ENCODE measurements at places on chromosomes 2 and 18.

GRCh38 chr2:144477957-144478311 is 42.0 kb downstream of the ZEB2 start:
- no peak for DNase-seq

GRCh38 chr2:156329031-156329926 is 3.2 kb downstream of the NR4A2 start:
- no peak for DNase-seq

- no peak for DNase-seq
These were observed 273.6 kb downstream of the HRH4 start for GRCh38 chr18:24734058-24734457.

DNA sequence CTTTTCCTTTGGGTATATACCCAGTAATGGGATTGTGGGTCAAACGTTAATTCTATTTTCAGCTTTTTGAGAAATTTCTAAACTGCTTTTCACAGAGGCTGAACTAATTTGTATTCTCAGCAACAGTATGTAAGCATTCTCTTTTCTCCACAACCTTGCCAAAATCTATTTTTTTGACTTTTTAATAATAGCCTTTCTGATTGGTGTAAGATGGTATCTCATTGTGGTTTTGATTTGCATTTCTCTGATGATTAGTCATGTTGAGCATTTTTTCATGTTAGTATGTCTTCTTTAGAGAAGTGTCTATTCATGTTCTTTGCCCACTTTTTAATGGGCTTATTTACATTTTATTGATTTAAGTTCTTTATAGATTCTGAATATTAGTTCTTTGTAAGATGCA is 145.5 kb downstream of the TRABD2A start:
- no peak for DNase-seq

DNA sequence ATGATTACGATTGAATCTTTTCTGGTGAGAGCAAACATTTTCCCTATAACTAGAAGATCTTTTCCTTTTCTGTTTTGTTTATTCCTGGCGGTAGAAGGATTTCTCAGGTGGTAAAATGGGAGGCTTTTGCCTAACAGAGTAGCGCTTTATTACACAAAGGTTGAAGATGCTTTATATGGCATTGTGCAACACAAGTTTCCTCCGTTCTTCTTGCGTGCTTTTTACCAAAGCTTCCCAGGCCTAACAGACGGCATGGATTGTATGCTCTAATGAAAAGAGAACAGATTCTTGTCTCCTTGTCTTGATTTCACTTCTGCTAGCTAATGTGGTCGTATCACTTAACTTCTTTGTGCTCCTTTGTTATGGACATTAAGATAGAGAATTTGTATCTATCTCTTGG is 43.8 kb downstream of the MYO1B start:
- DNase-seq: no peak

DNA sequence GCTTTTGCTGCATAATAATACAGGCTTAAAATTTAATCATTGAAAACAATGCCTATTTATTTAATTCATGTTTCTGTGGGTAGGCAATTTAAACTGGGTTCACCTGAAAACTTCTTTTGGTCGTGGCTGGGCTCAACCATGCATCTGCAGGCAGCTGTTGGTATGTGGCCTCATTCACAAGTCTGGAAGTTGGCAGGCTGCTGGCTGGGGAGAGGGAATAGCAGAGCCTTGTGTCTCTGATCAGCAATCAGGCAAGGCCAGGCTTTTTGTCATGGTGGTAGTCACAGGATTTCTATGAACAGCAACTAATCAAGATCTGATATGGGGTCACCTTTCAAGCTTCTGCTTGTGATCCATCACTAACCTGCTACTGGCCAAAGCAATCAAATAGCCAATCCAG is 130.1 kb upstream of the KCNJ3 start:
- DNase-seq: no peak

GRCh38 chr2:212158081-212158480 is 380.5 kb downstream of the ERBB4 start:
- no peak for DNase-seq

- DNase-seq: no peak
These were observed 46.7 kb upstream of the CDKL4 start for GRCh38 chr2:39290433-39290832.

DNA sequence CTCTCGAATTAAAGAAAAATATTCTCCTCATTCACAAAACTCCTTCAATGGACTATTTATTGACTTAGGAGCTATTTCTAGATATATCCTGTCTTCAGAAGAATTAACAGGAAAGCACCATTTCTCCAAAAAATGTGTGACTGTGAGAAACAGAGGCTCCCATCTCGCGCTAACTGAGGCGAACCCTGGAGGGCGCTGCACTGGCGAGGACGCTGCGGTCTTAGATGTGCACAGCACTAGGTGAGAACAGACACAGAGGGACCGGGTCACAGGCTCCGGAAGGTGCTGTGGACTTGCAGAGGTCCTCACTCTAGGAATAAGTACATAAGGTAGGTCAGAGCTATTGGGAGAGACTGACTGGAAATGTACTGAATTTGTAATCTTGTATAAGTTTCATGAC is 229.7 kb upstream of the SLC35G4 start:
- DNase-seq: no peak

DNA sequence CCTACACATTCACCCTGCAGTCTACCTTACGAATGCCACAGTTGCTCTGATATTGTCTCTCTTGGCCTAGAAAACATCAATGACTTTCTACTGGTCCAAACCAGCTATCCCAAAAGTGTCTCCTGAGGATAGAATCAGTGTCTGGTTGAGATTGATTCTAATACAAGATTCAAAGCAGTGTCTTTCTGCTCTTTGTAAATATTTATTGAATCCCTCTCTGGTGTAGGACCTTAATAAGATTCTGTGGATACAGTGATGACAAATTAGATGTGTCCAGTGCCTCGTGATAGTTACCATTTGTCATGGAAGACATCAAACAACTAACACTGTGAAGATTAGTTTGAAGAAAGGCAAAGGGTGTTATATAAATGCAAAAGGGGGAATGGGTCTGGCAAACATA is 380.7 kb upstream of the TRIB2 start:
- no peak for DNase-seq

DNA sequence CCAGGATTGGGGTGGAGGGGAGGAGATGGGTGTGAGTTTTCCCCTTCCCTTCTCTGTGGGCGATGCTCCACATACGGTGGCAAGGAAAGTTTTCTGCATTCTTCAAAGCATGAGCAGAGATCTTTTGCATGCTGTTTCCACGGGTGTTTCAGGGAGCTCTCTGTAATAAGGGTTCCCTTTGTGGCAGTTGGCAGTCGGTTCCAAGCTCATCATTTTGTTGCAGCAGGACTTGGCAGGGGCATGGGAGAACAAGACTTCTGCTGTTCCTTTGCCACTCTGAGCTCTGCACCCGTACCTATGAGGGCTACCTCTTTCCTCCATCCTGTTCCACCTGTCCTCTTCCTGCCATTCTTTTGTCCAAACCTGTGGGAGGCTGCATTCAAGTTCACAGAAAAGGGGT is 71.3 kb upstream of the SPRED2 start:
- DNase-seq: no peak

DNA sequence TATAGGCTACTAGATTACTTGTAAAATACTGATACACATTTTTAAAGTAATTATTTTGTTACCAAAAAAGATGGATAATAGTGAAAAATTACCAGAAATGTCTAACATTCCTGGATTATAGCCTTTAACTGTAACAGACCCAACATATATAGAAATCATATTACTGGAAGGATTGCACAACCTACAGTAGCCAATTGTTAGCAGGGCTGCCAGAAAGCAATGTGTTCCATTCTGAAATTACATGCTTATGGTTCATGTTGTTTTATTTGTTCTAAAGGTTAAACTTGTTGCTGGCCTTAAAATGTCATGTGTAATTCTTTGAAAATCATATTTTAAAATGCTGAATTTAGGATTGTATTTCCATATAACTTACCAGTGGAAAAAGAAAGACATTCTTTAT is 793.6 kb upstream of the ACVR2A start:
- no peak for DNase-seq

DNA sequence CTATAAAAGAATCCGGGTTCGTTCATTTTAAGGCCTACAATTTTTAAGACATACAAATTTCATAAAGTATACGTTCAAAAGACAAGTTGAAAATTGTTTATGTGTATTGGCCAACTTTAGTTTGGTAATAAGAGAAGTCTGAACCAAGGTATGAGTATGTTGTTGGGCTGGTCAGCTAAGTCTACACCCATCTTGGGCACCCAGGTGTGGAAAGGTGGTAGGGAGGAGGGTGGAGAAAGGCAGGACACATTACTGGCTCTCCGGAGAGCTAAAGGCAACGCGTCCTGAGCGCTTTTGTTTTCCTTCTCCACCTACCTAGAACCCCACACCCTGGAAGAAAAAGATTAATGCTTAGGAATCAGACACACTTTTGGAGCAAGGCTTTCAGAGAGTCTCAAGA is 899 bp upstream of the PELI1 start:
- no peak for DNase-seq

DNA sequence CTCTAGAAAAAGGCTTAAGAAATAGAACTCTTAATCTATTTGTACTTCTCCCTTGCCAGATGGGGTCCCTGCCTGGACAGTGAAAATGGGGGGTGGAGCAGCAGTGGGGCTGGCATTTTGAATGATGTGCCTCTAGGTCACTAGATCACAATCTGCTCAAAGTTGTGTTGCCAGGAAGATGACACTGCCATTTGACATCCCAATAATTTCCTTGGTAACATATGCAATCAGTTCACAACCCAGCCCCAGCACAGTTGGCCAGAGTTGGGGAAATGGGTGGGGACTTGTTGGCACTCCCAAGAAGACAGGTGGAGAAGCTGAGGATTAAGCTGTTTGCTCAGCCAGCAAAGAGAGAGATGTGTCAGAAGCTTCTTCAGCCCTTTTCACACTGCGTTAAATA is 558.3 kb upstream of the KLHL29 start:
- DNase-seq: no peak

DNA sequence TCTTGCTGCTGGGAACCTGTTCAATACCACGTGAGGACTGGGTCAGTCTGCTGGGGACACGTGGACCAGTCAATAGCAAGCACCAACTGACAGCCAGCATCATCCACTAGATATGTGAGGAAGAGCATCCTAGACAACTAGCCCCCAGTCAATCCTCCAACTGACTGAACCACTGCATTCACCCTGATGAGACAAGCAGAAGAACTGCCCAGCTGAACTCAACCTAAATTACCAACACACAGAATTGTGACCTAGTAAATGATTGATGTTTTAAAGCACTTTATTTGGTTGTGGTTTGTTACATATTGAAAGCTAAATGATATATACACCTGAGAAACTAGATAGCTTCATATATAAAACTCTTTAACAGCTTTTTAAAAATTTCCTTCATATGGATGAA is 15.7 kb downstream of the IRS1 start:
- DNase-seq: no peak

DNA sequence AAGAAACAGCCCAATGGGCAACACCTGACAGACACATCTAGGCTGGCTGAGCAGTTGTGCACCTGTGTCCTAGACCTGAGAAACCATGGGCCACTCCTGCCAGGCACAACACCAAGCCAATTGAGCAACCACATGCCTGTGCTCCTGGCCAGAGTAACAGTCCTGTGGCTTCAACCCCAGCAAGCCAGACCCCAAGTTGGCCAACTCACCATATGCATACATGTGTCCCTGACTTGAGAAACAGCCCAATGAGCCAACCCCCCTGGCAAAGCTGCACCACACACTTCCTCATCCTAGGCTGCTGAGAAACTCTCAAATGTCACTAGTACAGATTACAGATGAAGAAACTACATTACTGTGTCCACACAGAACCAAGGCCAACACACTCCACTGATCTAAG is 36.6 kb downstream of the USP34 start:
- DNase-seq: no peak

- DNase-seq: peak; percentile 86
These were observed at the start of gene IWS1 for GRCh38 chr2:127526132-127527000. Gene IWS1, minus strand, starts transcription at chr2:127526489. Its CDS starts 281 bp downstream, at chr2:127526208.

- DNase-seq: no peak
These were observed 187.4 kb upstream of the SH3BP4 start for GRCh38 chr2:234764372-234764771.

GRCh38 chr2:158214431-158214830 is 112.8 kb downstream of the UPP2 start:
- no peak for DNase-seq

GRCh38 chr2:11348209-11348749 is 3.8 kb upstream of the ROCK2 start:
- DNase-seq: no peak

- no peak for DNase-seq
These were observed 46.9 kb downstream of the CCBE1 start for GRCh38 chr18:59650266-59650820.

- DNase-seq: no peak
These were observed 385.8 kb downstream of the ZEB2 start for GRCh38 chr2:144133936-144134665.

- no peak for DNase-seq
These were observed 116.4 kb downstream of the GBX2 start for GRCh38 chr2:236051806-236052205.

GRCh38 chr2:39448169-39448502 is 11.1 kb upstream of the MAP4K3 start:
- DNase-seq: no peak

DNA sequence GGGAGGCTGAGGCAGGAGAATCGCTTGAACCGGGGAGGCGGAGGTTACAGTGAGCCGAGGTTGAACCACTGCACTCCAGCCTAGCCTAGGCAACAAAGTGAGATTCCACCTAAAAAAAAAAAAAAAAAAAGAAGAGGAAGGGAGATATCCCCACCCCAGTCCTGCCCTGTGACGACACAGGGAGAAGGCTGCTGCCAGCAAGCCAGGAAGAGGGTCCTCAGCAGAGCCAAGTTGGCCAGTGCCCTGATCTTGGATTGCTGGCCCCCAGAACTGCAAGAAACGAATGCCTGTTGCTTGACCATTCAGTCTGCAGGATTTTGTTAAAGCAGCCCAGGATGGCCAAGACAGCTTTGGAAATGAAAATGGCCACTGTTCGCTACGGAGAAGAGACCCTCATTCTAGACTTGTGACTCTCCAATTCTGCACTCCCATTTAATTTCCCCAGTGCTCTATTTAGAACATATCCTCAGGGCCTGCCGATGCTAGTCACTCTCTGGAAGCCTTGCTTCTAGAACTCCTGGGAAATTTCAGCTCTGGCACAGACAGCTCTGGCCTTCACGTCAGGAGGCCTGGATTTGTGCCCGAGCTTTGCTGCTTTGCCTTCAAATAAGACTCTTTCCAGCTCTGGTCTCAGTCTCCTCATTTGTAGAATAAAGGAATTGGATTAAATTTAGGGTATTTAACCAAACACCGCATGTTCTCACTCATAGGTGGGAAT is 15.7 kb upstream of the AMMECR1L start:
- no peak for DNase-seq

All from activated T-cell treated with anti-CD3 and anti-CD28 coated beads for 1 hour (primary cell).